Hematopoietic multipotent progenitor cell treated with erythropoietin and hydrocortisone succinate and interleukin-3 and kit ligand, for 8 days (in vitro differentiated cells): ENCODE measurements at places on chromosomes 7 and 10.

DNA sequence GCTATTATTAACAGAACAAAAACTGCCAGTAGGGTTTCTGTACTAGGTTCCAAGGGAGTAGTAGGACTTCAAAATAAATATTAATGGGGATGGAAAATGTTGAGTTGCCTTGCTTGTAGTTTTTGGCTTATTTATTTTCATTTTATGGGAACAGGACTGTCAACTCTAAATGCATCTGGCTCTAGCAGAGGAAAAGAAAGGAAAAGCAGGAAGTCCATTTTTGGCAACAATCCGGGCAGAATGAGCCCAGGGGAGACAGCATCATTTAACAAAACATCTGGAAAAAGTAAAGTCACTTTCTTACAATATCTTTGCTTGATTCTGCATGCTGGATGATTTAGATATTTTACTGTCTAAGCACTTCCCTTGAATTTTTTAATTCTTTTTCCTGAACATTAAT lies 69.4 kb downstream of the NOC3L start:
- no peak for DNase-seq

- DNase-seq, result no peak
Observed at GRCh38 chr7:112084520-112084971, 121.7 kb downstream of the DOCK4 start.

GRCh38 chr7:73901231-73901822 lies 40.4 kb downstream of the TMEM270 start:
- DNase-seq, result no peak

- no peak for DNase-seq
Observed at GRCh38 chr7:126996659-126997058, 256.1 kb downstream of the GRM8 start.

DNA sequence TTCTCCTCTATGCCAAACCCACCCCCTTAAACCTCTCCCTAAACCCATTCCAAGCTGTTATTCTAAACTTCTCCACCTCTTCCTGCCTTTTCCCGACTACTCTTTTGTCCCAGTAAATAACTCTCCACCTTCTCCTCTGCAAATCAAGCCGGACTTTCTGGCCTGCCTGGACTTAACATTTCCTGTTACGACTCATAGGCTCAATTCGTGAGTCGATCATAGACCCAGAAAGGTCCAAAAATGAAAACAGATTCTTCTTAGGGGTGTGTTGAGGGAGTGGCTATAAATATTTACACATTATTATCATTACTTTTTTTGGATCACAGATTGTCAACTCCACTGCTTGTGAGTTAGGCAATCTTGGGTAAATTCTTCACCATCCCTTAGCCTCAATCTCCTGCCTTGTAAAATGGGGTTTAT lies 59.0 kb upstream of the HABP2 start:
- no peak for DNase-seq

DNA sequence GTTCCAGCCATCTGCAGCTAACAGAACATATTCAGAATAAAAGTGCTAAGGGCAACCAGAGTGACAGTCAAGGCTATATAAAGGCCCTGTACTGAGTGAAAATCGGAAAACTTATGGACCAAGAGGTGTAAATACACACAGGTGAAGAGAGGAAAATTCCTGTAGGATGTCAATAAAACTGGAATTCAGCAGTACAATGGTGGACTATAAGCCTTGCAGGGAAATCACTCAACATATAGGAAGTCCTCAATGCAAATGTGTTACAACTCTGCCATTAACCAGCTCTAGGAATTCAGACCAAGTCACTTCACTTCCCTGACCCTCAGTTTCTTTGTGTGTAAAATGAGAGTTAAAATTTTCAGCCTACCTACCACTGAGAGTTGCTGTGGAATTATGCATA lies 7.7 kb downstream of the USP6NL start:
- no peak for DNase-seq

DNA sequence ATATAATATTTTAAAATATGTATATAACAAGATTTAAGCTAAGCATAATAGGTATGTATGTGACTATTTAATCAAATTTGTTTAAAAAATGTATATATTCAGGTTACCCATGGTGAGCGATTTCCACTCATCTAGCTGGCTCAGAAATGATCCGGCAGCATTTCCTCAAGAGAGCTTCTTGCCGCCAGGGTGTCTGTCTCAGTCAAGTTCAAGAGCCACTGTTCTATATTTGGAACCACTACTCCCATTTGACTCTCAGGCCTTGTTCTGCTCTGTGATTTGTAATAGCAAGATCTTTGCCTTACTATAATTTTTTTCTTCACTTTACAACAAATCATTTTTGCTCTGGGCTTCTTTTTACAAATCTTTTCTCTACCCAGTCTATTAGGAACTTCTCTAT lies 48.7 kb upstream of the CNTNAP2 start:
- DNase-seq, result no peak

DNA sequence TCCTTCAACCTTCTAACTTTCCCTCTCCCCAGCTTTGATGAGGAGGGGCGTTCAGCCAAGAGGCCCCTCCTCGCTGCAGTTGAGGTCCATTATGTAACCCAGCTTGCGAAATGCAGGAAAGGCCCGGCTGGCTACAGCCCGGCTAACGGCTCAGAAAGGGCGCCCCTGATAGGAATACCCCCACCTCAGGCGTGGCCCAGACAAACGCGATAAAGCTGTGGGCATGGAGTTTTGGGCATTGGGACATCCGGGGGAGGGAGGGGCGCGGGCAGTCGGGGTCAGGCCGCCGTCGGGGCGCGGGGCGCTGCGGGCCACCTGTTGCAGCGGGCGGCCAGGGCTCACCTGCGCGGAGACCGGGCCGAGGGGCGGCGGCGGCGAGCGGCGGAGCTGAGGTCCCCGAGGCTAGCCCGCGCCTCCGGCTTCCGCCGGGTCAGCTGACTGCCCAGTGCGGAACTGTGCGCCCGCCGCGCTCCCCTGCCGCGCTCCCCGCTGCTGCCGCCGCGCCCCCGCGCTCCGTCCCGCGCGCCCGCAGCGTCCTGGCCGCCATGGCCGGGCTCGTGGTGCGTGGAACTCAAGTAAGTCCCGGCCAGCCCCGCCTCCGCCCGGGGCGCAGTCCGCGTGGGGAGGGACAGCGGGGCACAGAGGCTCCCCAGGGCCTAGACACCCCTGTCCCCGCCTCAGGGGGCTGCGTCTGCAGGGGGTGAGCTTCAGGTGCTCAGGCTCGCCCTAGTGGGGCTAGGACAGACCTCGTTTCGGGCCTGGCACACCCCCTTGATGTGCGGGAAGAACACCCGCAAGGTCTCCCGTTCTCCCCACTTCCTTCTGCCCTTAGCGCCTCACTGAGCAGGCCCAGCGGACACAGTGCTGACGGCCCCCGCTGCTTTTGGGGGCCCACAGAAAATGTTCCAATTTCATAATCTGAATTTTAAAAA lies at the start of gene LRMDA:
LRMDA (plus strand) TSS at position 445 of the 932 bp plus-strand sequence.
- peak; percentile 62 for DNase-seq
